CD4-positive, alpha-beta T cell treated with Interferon gamma for 1 hour (primary cell): ENCODE measurements at places on chromosomes 13 and 19.

DNA sequence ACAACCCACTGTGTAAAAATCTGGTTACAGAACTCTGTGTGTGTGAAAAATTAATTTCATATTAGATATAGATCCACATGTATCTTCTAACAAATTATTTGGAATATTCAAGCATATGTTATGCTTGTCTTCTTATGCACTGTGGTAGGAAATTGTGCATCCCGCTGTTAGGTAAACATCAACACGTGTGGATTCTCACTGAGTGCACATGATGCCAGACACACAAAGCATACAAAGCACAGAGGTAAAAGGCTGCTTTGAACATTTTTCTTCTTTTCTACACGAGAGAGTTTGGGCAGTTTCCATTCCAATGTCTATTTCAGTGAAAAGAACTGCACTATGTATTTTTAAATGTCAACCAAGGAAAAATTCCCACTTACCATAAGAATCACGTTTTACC, 354.9 kb downstream of the PCDH9 start:
- no peak for DNase-seq

GRCh38 chr19:39515551-39516191, 732 bp downstream of the SELENOV start:
- no peak for DNase-seq

- no peak for DNase-seq
Measured at GRCh38 chr13:51771418-51772104, 32.4 kb downstream of the DHRS12 start.

DNA sequence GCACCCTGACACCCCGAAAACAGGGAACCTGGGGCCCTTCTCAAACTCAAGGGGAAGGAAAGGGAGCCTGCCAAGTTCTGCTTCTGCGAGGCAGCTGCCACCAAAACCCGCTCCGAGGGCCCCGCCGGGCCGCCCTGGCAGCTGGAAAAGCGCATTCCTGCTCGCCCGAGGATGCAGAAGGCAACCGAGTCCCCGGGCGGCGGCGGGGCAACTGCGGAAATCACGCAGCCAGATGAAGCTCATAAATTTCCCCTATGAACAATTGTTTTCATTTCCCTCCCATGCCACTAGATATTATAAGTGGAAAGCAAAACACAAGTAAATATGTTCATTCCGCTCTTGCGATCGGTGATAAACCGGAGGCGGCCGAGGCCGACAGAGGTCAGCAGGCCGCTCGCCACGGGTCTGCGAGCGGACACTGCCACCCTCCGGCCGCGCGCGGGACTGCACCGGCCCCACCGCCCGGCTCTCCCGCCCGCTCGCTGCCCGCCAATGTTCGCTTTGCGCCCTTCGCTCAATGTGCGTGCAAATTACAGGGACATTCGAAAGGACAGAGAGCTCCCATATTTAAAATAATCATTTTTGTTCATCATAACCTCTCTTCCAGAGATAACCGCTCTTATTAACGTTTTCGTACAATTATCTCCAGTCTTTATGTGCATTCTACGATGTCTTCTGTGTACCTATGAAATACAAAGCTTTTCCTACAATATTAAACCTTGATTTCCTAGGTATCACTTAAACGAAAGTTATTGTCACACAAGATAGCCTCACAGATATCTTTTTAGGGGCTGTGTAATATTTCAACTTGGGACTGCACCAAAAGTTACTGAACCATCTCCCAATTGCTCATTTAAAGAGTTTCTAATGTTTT, 120.8 kb upstream of the ZNF507 start:
- DNase-seq: peak; percentile 24

- peak; percentile 69 for DNase-seq
Measured at GRCh38 chr19:518598-519231, 11.4 kb downstream of the TPGS1 start.

DNA sequence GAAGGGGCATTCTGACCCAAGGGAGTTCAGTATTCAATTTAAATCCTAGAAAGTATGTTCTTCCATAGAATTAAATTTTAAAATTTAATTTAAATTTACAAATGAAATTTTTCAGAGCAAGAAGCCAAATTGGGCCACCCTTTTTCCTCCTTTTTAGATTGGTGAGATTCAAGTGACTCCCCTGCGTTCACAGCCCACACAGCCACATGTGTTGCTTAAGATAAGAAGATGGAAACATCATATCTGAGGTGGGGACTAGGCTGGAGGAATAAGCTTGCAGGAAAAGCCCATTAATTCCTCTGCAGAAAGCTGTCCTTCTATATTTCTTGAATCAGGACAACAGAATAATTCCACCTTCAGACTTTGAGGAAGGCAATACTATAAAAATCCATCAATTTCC, 392.7 kb upstream of the ZNF507 start:
- no peak for DNase-seq

DNA sequence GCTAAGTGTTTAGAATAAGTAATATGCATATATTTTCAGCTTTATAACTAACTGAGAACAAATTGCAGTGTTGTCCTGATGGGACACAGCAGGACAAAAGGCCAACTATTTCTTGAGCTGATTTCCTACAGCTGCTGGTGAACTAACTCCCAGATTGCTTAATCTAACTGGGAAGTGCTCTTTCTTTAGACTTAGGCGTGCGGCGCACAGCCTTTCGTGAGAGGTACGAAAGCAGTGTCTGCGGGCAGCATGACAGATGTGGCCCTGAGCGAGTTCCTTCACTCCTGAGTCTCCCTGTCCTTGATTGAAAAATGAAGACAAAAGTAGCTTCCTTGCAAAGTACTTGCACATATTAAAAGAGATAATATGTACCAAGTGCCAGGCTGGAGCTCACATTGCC, 47.3 kb upstream of the NPAS1 start:
- no peak for DNase-seq

DNA sequence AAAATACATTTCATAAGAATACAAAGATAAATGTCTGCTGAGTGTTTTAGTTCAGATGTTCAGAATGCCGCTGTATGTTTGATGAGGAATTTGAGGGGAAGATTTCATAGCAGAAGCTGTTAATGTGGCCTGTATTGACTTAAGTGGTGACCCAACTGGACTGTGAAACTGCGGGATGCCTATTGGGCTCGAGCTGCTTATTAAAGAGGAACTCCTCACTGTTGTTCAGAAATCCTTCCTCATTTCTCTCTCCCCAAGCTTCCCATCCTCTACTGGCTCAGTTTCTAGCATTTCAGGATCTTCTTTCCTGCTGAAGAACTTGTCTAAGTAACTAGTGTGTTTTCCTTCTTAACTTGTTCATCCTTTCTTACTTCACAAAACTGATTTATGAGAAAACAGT, 20.4 kb downstream of the DGKH start:
- DNase-seq: no peak

- no peak for DNase-seq
Measured at GRCh38 chr19:16455489-16455888, 16.3 kb downstream of the EPS15L1 start.

- DNase-seq: no peak
Measured at GRCh38 chr19:15644816-15645215, 4.1 kb downstream of the CYP4F3 start.

DNA sequence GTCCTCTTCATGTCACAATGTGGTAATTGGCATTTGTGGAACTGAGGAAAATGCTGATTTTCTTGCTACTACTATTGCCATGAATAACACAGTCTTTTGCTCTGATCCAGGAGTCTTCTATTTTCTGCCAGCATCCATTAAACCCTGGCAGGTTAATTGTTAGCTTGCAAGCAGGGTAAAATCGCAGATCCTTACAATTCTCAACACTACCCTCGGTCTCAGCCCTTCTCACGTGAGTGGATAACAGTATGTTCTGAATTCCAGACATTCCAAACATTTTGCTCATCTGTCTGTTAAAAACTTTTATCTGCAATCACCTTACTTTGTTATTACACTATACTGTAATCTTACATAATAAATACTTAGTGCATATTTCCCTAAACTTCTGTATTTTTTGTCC, 251.3 kb upstream of the ATXN8OS start:
- DNase-seq: no peak

DNA sequence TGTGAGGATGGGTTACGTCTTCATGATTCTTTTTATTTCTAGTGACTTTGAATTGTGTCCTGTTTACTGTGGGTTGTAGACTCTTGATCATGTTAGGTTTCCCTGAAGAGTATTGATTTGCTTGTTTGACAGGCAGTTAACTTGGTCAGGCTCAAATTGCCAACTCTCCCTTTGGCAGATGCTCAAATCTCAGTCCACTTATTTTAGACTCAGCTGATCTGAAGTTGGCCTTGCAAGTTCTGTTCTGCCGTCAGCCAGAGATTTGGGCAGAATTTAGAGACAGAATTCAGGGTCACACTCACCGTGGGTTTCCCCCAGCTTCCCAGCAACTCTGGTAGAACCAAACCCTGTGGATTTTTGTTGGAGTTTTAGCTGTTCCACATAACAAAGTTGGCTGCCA, 71.6 kb upstream of the TEX29 start:
- DNase-seq: no peak

- DNase-seq: peak; percentile 60
Measured at GRCh38 chr19:4186087-4186993, 3.9 kb downstream of the ANKRD24 start.

- no peak for DNase-seq
Measured at GRCh38 chr13:71513411-71514033, 353.5 kb downstream of the DACH1 start.

DNA sequence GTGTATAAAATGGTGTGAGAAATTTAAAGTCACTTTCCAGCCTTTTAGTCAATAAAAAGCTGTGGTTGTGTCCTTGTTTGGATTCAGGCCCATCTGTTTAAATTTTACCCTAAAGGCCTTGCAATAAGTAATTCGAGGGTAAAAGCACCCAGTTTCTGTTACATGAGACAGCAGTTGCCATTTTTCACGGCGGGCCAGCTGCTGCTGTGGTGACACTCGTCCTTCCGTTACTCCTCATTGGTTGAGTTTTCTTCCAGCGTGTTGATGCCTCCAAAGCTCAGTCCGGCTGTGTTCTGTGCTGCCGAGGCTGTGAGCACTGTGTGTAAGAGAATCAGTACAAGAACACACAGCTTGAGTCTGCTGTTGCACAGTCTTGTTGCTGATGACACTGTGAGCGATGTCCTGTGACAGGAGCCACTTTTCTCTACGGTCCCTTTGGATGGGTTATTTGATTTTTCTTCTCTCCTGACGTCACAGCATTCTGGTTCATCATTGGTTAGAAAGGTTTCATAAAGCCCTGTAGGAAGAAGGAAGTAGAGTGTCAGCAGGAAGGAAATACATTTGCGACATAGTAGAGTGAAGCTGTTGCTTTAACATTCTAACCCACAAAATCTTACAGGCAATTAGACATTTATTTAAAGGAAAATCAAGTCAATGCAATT, 602.5 kb upstream of the ARGLU1 start:
- DNase-seq: no peak

DNA sequence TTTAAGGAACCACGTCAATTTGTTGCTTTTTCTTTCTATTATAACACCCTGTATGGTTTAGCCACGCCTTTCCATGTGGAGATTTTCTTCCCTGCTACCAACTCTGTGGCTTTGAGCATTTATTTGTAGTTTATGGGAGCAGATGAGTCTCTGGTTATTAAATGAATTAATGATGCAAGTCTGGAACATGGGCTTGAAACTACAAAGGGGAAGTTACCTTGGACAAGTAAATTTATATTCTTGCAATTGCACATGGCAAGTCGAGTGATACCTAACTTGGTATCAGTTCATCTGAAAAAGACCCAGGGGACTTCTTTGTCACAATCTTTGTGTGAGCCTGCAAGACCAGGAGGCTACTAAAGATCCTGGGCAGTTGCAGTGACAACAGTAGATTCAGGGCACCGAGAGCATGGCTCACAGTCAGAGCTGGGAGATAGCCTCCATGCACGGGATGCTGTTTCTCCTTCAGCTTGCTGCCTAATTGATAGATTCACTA, 24.4 kb downstream of the B3GLCT start:
- DNase-seq: no peak

DNA sequence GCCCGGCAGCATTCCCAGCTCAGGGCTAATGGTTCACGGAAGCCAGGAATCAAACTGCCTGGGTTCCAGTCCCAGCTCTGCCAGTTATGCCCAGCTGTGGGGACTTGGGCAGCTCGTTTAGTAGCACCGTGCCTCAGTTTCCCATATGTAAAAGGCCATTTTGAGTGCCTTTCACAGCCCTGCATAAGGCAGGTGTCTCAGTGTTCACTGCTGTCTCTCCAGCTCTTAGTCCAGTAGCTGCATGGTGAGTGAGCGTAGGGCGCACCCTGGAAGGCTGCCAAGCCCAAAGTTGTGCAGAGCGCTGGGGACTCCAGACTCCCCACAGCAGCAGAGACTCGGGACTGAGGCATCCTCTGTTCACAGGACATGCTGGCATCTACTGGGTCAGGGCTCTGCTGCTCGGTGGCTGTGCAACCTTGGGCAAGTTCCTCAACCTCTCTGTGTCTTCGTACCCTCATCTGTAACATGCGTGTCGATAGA, 5.5 kb downstream of the RPL28 start:
- no peak for DNase-seq

- DNase-seq: no peak
Measured at GRCh38 chr13:114315074-114315785, 927 bp downstream of the CHAMP1 start.

DNA sequence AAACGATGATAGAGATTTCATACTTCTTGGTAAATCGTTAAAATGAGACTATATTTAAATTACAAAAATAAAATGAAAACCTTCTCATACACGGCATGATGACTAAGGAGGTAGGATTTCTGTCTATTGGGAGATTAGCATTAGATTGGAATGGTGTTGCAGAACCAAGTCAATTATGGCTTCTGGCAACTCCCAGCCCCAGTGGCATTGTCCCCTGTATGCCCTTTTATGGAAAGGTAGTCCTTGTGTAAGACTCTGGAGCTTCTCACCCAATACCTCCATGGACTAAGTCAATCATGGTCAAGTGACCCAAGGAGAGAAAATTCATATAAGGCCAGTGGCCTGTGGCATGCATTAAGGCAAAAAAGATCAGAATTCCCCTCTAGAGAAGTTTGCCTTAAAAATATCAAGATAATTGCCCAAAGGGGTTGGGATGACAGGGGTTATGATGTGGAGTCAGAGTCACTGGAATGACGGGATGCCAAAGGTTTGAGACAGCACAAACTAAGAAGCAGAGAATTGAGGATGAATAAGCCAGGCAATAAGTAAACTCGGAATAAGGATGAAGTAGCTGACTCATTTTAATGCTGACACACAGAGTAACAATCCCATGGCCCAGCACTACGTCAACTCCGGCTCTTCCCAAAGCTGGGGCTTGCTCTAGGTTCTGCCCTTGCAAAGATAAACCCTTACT, 57.8 kb upstream of the POSTN start:
- no peak for DNase-seq

GRCh38 chr19:16519230-16519687, 23.0 kb downstream of the CHERP start:
- DNase-seq: no peak

DNA sequence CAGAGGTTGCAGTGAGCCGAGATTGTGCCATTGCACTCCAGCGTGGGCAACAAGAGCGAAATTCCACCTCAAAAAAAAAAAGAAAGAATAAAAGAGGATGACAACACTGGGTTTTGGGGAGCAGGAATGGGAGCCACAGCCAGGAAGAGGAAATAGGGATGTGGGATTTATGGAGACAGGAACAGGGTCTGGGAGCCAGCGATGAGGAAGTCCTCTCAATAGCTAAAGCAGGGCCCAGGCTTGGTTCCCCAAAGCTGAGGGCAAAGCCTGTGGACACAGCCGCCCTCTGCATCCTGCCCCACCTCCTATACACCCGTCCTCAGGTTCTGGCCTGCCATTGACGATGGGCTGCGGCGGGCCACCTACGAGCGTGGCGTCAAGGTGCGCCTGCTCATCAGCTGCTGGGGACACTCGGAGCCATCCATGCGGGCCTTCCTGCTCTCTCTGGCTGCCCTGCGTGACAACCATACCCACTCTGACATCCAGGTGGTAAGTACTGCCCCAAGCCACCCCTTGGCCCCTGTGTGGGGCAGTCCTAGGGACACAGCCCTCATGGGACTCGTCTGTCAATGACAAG, 13.6 kb downstream of the HIPK4 start:
- no peak for DNase-seq

- DNase-seq: no peak
Measured at GRCh38 chr19:14112051-14112808, 5.3 kb downstream of the PRKACA start.
